ENCODE measurements at places on chromosomes 7 and 10.

- no peak for DNase-seq
Measured at GRCh38 chr7:43954524-43955228, 28.4 kb downstream of the UBE2D4 start.

GRCh38 chr7:157609932-157610640 is 273.3 kb downstream of the DNAJB6 start:
- no peak for DNase-seq

DNA sequence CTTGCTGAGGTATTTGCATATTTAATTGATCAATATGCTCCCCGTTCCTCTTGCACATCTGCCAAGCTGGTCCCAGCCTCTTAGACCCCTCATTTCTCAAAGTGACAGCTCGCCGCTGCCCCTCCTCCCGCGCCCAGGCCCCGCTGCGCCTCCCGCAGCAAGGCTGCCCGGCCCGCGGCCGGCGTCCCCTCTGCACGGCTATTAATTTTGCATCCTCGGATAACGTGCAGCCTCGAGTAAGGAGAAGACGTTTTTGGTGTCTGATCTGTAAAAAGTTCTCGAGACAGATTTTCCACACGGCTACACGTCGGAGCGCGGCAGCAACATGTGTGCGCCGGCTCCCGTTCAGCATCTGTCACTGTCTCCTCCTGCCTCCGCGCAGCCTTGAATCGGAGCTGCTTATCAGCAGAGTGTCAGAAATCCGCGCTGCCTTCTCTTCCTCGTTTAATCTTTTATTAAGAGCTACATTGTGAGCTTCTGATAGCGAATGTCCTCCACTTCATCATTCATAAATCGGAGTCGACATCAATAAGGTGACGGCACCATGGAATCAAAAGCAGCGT is 65.3 kb downstream of the EBF3 start:
- no peak for DNase-seq

DNA sequence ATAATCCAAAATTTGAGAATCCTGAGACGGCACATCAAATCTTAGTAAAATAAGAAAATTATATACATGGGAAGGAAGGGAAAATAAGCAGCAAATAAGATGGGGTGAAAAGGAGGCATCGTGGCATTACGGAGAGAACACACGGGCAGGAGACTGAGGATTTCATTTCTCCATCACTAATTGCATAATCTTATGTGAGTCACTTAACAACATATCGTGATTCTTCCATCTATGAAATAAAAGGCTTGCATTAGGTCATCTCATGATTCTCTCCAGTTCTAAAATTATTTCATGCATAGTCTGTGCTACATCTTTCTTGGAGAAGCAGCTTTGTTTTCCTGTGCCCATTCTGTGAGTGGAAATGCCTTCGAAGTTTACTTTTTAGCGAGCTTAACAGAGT is 288.7 kb downstream of the LRMDA start:
- DNase-seq = no peak

DNA sequence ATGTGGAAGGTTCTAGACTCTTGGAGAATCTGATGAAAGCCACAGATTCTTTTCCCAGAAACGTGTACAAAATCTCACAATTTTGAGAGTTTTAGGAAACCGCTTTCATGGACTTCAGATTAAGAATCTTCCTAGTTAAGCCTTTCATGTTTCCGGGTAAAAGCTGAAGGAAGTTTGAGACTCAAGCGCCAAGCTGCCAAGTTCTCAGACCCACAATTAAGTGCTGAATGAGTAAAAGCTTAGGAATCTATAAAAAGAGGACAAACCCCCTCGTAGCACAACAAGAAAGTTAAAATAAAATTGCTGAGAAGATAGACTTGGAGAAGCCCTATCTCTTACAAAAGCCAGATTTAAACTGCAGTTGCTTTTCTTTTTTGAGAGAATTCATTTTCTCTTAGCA is 99.6 kb downstream of the ST8SIA6 start:
- no peak for DNase-seq

DNA sequence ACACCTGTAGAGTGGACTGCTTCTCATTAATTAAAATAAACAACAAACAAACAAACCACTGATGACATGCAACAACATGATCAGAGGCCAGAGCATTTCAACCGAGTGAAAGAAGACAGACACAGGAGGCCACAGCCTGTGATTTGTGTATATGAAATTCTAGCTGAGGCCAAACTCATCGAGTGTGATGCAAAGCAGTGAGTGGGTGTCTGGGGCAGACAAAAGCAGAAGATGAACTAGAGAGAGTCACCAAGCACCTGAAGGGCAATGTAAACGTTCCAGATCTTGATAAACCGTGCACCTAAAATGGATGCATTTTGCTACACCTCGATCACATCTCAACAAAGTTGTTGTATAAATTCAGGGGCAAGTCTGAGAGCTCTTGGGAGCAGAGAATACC is 108.4 kb downstream of the KLF6 start:
- DNase-seq = no peak

DNA sequence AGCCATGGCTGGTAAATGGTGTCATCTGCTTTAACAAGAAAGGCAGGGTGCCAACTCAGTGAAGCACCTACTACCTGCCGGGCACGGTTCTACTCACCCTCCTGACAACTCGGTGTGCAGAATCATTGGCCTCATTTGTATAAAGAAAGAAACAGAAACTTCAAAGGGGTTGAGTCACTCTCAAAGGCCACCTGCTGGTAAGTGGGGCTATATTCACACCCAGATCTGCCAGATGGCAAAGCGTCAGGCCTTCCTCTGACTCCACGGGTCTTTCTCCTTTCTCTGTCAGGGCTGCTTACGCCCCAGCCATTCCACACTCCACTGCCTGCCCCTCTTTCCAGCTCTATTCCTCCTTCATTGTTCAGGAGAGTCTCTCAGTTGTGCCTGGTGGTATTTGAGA is 309.2 kb downstream of the GFRA1 start:
- DNase-seq = no peak

DNA sequence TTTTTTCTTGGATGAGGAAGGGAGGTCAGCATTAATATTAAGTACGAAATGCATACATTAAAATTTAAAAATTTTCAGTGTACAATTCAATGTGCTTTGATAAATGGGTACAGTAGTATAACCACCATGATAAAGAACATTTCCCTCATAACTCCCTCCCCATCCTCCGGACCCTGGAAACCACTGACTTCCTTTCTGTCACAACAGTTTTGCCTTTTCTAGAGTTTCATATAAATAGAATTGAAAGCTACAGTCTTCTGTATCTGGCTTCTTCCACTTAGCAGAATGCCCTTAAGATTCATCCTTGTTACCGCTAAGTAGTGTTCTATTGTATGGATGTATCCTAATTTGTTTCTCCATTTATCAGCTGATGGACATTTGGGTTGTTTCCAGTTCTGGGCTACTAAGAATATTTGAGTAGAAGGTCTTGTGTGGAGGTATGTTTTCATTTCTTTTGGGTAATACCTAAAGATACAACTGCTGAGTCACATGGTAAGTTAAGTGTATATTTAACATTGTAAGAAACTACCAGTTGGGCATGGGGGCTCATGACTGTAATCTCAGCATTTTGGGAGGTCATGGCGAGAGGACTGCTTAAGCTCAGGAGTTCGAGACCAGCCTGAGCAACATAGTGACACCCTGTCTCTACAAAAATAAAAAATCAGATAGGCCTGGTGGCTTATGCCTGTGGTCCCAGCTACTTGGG is 30.8 kb downstream of the ABI1 start:
- no peak for DNase-seq

DNA sequence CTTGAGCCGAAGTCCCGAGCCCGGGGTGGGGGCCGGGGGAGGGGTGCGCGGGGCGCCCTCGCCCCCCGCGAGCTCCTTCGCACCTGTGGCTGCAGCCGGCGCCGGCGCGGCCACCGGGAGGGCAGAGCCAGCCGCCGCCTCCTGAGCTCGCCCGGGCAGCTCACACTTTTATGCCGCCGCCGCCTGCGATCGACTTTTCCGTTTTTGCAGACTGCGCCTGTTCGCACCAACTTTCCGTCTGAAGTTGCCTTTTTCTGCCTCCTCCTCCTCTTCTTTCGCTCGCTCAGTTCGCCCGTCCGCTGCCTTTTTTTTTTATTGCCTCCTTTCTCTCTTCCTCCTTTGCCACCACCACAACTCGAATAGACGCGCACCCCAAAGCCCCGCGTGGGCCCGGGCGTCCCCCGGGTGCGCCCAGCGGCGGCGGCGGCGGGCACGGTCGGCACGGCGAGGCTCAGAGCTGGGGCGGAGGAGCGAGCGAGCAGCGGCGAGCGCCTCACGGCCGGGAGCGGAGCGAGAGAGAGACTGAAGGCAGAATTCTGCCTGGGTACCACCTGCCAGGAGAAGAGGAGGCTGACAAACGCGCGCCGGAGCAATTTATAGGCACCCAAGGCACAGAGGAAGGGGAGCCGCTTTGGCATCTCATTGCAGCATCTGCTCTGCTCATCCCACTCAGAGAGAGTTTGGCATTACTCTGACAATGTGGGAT is at the start of gene C1QL3:
Gene C1QL3 (minus strand): TSS at position 569 of the 706 bp plus-strand sequence. CDS start 814 bp downstream, outside the sequence.
- no peak for DNase-seq

DNA sequence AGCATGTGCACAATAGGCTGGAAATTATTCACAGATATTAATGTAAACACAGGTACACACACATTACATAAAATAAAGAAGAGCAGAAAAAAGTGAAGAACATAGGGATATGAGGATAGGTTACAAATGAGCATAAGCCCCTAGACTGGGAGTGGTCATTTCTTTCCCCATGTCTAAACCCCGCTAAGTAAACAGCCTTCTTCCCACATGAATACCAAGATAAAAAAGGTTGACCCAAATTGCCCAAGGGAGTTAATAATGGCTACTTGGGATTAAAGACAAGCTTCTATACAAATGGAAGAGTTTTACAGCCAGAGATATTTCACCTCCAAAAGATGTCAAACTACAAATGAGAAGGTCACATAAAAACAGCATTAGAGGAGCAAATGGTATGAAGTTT is 527.1 kb upstream of the CELF2 start:
- DNase-seq = no peak

- no peak for DNase-seq
Measured at GRCh38 chr7:91800389-91800788, 80.1 kb downstream of the MTERF1 start.

DNA sequence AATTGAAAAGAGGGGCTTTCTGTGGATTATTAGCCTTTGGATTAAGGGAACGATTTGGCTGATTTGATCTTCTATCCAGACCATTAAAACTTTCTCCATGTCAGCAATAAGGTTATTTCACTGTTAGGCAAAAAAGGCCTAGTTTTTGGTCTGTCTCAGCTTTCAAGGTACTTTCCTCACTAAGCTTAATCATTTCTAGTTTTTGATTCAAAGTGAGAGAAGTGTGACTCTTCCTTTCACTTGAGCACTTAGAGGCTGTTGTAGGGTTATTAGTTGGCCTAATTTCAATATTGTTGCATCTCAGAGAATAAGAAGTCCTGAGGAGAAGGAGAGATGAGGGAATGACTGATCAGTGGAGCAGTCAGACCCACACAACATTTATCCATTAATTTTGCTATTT is 596.0 kb upstream of the TPK1 start:
- no peak for DNase-seq

- peak; percentile 40 for DNase-seq
Measured at GRCh38 chr7:101814081-101814990, 3.1 kb upstream of the CUX1 start.

DNA sequence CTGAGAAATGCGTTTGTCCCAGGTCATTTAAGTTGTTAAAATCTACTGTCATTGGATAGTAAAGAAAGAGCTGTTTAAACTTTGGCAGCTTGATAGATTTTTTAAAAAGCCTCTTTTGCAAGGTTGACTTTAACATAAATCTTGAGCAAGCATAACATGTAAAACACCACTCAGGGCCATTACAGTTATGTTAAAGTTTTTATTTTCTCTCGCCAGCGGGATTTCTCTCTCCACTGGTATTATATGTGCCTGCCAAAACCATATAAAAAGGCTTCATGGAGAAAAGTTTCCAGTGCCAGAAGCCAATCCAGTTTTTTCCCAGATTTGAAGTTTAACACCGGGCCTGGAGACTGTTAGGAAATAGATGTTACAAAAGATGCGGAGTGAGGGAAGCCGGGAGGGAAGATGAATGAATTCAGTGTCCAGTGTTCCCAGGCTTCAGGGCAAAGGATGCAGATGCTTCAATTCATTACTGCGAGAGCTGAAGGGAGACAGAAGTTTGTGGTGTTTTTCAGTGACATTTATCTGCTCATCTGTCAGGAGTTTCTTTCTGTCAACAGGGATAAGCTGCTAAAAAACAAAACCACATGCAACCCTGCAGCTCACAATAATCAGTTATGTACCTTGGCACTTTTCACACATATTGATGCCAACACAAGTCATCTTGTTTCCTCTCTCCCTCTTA is 155.5 kb downstream of the SPAG6 start:
- no peak for DNase-seq

DNA sequence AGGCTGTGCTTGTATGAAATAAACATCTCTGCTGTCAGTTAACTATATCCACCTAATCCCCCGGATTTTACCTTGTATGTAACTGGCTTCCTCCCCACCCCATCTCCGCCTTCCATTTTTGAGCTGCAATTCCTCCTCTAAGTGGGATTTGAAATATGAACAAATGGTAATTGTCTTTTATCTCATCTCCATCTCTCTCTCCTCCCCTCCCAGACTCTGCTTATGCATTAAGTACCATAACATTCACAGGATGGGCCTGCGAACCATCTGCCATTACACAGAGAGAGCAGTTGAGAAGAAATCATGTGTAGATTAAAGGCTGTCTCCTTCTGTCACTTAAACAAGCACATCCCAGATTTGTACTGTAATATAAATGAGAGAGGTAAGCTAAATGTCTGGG is 1169.9 kb downstream of the TYW1 start:
- no peak for DNase-seq

DNA sequence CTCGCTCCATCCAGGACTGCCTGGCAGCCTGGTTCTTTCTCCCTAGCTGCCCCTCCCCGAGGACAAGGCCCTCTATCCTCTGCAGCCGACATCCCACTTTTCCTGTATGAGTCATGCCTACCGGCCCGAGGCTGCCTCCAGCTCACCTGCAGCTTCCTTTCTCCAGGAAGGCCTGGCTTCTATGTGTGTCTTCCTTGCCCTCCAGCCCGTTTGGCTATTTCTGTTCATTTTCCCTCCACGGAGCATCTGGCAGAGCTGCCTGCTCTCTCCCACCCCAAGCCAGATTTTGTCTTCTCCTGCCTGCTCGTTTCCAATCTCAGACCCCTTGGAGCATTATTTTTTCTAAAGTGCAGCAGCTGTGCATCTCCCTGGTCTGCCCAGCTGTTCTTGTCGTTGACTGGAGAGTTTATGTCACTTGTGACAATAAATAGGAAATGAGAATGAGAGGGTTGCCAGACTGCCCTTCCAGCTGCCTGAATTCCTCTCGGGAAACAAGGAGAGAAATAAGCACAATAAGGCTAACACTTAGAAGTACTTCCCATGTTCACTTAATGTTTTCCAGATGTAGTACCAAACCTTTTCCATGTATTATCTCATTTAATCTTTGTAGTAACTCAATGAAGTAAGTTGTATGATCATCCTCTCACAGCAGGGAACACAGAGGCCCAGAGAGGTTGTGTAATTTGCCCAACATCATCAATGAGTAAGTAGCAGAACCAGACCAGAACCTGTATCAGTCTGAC is 19.7 kb downstream of the UBTD1 start:
- DNase-seq = peak; percentile 20
